Femur (tissue), 1 donor: ENCODE measurements at places on chromosomes 1 and 21.

GRCh38 chr1:172537366-172537765 is 4.4 kb downstream of the SUCO start:
- no peak for DNase-seq

DNA sequence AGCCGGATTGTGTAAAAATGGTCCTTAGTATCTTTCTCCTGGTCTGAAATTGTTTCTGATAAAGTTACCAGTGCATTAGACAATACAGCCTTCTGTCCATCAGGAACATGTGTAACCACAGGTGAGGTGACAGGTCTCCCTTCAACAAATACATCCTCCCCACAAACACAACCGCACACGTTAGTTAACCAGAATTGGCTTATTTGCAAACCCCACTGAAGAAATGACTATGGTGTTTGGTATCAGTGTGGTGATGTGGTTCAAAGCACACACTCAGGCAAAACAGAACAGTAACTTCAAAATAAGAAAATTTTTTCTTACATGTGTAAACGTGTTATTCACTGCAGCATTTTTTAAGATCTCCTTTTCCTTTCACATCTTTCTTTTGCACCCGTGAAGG is 517.2 kb upstream of the NR5A2 start:
- DNase-seq: no peak

GRCh38 chr1:48062353-48062752 is 65.2 kb upstream of the TRABD2B start:
- no peak for DNase-seq

- peak; percentile 57 for DNase-seq
Measured at GRCh38 chr1:201259476-201260235, 23.6 kb upstream of the PKP1 start.

GRCh38 chr1:160726114-160726497 is 12.9 kb upstream of the SLAMF7 start:
- DNase-seq: no peak

DNA sequence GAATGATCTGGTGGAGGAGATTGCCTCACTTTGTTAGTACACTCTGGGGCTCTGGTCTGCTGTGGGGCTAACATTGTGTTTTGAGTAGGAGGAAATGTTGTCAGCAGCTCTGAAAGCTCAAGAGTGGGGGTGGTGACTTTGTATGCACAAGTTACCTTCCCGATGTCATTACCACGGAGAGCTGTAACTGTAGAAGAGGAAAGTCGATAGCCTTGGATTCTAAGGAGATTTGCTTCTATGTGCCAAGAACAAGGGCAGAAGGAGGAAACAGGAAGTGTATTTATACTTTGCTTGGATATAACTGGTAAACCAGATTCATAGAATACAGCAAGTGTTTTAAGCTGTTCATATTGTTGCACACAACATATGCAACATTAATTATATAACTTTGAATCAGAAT is 196.1 kb downstream of the AMY1C start:
- no peak for DNase-seq

- no peak for DNase-seq
Measured at GRCh38 chr1:56709995-56710394, 64.9 kb downstream of the PRKAA2 start.

DNA sequence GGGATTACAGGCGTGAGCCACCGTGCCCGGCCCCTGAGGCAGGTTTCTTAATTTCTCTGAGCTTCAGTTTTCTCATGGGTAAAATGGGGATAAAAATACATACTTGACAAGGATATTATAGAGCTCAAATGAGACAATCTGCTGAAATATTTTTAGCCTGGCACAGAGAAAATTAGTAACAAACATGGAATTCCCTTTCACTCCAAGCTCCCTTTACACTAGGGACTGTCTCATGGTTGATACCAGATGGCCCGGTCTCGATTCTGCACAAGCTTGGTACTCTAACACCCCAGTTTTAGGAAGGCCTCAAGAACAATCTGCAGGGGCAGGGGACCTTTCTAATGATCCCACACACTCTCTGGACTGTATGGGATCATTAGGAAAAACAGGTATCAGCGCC is 671.7 kb downstream of the SMYD3 start:
- DNase-seq: no peak

DNA sequence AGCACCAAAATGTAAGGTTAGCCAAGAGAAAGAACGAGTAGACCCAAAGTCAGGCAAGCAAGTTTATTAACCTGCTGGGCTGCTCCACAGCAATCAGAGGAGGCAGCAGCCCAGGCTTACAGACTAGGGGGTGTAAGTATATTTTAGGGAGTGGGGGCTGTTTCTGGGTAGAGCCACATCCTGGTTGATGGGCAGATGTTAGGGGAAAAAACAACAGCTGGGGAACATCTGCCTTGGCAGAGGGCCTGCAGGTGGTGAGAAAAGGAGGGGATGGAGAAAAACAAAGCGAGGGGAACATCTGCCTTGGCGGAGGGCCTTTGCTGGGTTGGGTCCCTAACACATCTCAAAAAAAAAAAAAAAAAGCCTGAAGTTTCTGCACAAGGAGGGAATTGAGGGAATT is 9.7 kb upstream of the ZBTB48 start:
- DNase-seq: no peak

DNA sequence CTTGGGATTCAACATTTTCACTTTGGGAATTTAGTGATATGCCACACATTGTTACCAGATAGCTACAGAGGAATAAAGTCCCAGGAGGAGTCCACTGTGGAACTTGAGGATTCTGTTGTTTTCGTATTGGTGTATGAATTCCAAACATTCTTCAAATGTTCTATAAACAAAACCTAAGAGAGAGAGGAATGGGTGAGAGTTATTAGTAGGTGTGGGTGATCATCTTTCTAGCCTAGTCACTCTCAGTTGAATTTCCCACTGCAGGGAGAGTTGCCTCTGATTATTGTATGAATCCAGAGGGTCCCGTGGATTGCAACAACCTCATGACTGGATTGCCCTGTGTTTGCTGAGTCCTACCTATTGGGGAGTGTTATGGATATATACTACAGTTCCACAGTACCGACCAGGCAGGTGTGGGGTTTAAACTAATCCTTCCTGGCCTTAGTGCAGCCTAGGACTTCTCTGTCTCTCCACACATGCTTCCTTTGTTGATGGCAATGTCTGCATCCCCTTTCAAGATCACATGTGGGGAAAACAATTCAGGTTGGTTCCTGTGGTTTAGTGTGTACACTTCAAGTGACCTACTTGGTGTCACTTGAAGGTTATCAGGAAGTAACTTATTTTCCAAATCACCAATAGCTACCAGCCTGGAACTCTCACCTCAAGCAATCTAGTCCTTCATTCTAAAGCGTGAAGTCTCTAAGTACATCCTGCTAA is 91.8 kb downstream of the ADCY10 start:
- no peak for DNase-seq

- peak; percentile 69 for DNase-seq
Measured at GRCh38 chr1:15028102-15028501, 125.4 kb upstream of the TMEM51 start.

GRCh38 chr21:45367402-45368351 is 37.3 kb upstream of the COL18A1 start:
- no peak for DNase-seq

- peak; percentile 38 for DNase-seq
Measured at GRCh38 chr1:161266202-161266601, 7.7 kb downstream of the PCP4L1 start.
